ENCODE measurements at places on chromosomes 4 and X.
A peak's percentile ranks its signal among the peaks of the same experiment; 100 is the strongest.

GRCh38 chr4:2742823-2743517 is 13.2 kb downstream of the TNIP2 start:
- DNase-seq, result no peak

- no peak for DNase-seq
Observed at GRCh38 chr4:21327976-21328700, 620.4 kb downstream of the KCNIP4 start.

GRCh38 chr4:74768857-74769525 is 25.3 kb downstream of the BTC start:
- no peak for DNase-seq

DNA sequence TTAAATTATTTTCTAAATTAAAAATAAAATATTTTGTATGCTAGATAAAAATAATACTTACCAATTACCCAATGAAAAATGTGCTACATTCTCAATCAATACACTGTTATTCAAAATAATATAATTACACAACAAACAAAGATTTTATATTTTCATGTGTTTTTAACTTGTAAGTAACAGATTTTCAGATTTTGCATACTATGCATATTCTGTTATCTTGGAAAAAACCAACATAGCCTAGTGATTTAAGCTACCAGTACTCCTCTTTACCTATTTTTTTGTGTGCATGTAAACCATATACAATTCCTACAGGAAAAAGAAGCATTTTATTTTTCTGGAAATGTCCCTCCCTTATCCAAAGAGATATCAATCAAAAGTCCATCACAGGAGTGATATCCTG is 10.0 kb upstream of the GNRHR start:
- no peak for DNase-seq

- DNase-seq, result peak; percentile 27
Observed at GRCh38 chrX:41377624-41378023, 43.7 kb downstream of the DDX3X start.

DNA sequence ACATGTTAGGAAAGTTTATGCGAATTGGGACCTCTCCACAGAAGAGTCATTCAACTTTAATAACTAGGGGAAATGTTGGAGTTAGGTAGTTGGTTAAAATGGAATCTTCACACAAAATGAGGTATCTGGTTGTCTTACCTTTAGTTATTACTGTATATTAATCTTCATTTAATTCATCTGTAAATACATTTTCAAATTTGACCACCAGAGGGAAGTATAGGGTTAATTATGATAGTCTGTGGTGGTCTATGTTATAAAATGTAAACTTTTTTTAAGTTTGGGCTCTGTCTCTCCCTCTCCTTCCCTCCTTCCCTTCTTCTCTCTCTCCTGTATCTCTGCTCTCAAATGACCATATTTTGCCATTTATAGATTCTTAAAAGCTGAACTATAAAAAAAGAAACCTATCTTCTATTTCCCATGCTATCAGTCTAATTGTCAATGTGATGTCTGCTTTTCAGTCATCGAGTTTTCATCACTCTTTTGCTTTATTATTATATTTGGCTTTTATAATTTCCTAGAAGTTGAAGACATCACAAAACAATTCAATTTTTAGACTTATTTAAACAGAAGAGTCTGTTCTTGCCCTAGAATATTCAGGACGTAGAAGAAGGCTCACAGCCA is 49.8 kb downstream of the TMEM144 start:
- DNase-seq, result no peak

- no peak for DNase-seq
Observed at GRCh38 chr4:120053911-120054310, 12.7 kb downstream of the MAD2L1 start.

DNA sequence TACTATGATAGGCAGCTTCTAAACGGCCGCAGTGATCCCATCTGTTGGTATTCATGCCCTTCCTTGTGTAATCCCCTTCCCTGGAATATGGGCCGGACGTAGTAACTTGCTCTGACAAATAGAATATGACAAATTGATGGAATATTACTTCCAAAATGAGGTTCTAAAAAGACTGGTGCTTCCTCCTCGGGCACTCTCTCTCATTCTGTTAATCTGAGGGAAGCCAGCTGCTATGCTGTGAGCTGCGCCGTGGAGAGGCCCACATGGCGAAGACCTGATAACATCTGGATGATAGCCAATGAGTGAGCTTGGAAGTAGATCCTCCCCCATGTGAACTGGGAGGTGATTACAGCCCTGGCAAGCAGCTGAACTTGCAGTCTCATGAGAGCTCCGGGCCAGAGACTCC is 27.2 kb upstream of the SLC25A4 start:
- DNase-seq, result no peak

GRCh38 chr4:128916832-128917231 is 107.3 kb downstream of the JADE1 start:
- no peak for DNase-seq

GRCh38 chr4:176529574-176529973 is 209.8 kb downstream of the SPCS3 start:
- no peak for DNase-seq

DNA sequence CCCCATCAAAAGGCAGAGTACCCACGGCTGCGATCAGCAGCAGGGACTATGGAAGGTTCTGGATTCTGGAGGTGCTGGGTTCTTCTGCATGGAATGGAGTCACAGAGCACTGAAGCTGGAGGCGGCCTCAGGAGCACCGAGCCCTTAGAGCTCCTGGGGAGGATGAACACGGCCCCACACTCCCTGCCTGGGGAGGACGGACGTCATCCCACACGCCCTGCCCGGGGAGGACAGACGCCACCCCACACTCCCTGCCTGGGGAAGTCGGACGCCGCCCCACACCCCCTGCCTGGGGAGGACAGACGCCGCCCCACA is 9.9 kb downstream of the LRPAP1 start:
- DNase-seq, result no peak

- no peak for DNase-seq
Observed at GRCh38 chr4:6520051-6520636, 47.7 kb upstream of the PPP2R2C start.

GRCh38 chrX:16162391-16162790 is 4.9 kb upstream of the MAGEB17 start:
- DNase-seq, result no peak

- DNase-seq, result no peak
Observed at GRCh38 chrX:2547736-2548135, 47.0 kb upstream of the DHRSX start.

DNA sequence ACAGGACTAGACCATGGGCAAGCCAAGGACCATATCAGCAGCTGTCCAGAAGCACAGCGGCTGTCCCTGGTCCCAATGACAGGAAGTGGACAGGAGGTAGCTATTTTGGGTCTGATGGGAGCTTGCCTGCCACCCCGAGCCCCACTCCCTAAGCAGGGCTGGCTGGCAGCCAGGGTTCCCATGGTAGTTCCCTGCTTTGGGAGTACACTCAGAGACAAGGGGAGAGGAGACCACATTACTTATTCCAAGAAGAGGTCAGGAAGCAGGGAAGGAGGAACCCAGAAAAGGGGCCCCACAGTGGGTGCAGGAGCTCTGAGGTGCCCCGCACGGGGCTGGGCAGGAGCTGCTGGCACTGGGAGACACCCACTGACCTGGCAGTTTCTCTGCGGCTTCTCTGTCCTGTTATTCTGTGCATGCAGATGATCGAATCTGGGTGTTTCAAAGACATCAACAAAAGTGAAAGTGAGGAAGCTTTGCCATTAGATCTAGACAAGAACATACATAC is 36.3 kb downstream of the HTT-AS start:
- DNase-seq, result no peak

DNA sequence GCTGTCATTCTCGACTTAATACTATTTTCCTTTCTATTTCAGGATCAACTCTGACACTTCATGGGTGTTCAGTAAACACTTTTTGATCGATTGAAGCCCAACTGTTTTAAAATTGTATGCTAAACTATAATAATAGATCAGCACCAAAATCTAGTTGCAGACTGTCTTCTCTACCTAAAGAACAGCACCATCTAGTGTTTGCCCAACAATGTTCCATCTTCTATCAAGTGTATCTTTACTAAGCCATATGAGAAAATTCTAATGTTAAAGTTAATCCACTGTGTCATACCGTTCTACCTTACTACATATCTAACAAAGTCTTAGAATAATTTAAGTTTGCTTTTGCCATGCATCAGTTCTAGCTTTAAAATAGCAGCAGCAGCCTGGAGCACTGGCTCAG is 113.0 kb upstream of the PRDX4 start:
- DNase-seq, result no peak

DNA sequence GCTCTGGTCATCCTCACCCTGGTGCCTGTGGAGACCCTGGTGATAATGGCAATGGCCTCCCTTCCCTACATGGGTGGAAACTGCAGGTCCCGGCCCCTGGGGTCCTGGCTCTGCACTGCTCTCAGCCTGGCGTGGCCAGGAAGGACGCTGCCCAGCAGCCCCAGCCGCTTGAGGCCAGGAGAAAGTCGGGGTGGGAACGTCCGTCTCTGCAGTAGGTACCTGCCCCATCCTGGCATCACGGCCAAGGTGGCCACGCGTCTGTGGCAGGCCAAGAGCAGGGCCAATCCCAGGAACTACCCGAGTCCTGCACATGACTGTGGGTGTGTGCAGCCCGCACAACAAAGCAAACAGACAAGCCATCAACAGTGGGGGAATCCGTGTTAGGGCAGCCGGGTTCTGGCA is 33.8 kb downstream of the FGFRL1 start:
- DNase-seq, result no peak

DNA sequence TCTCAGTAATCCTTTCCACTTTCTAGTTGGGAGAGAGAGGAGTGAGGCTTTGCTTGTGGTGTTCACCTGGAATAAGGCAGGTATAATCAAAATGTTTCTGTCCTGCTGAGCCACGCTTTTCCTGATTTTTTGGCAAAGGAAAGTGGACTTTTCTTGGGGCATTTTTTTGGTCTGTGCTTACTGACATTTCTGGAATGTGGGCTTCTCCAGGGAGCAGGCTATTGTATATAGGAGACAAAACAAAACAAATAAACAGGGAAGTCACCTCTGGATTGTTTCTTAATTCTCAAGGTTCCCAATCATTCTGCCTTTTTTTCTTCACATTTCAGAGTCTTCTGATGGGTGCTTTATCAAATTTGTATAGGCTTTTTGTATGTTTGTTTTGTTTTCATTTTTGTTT is 25.7 kb upstream of the RP2 start:
- DNase-seq, result no peak

DNA sequence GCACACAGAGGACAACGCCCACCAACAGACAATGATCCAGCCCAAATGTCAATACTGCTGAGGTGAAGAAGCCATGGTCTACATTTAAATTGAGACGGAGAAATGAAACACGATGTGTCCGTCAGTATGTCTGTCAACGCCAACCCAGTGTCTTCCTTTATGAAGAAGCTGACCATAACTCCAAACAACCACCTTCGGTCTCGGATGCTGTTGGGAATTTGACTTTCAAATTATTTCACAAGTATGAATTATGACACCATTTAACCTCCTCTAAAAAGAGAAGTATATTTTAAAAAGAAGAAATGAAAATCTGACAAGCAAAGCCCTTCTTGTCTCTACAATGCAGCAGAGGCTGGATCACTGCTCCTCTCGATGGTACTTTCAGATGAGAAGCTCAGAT is 123.7 kb upstream of the MAP3K15 start:
- no peak for DNase-seq

DNA sequence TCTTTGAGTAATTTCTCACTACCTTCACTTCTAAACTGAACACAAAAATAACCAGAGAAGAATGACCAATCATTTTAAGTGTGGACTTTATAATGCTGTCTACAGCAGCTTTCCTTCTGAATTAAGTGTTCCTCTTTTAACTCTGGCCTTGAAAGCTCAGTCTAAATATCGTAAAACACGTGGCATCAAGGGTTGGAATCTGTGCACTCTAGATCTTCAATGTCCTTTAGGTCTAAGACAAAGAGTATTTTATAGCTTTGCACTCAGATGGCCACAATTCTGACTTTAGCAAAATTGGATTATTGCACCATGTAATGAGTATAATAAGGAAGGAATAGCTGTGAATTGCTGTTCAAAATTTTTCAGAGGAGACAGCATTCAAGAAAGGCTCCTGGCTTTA is 197.1 kb upstream of the UGT8 start:
- DNase-seq, result no peak

GRCh38 chr4:141216002-141216761 is 4.5 kb upstream of the ZNF330 start:
- no peak for DNase-seq

Measured in stimulated activated CD4-positive, alpha-beta T cell treated with anti-CD3 and anti-CD28 coated beads, Interleukin-15, amount 100 ng/mL, for 48 hours (primary cell).